CD14-positive monocyte (primary cell): ENCODE measurements at places on chromosomes 4 and X.

GRCh38 chrX:136195247-136195646 lies 47.9 kb downstream of the FHL1 start:
- no peak for DNase-seq
- H3K4me1 ChIP-seq, result peaks cover 30% of the 10 kb centered on the region
- no peak overlapping the region for H3K4me3 ChIP-seq
- no peaks in the 10 kb centered on the region for H3K36me3 ChIP-seq
- H3K27me3 ChIP-seq, result no peaks in the 10 kb centered on the region
- H3K27ac ChIP-seq, result no peak overlapping the region

DNA sequence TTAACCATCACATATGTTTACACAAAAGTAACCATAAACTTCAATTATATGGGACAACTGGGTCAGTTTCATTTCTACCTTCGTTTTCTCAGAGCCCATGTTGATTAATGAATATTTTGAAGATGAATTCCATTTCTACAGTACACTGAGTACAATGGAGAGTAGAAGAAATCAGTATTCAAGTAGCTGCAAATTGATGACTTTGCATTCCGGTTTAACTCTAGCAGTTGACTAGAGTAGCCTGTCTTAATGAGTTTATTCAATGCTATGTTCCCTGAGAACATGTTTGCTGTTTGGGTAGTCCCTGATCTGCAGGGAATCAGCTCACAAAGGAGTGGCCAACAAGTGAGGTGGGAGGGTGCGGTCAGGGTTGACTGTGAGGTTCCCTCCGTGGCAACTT lies 168.3 kb downstream of the TRIML1 start:
- no peaks in the 10 kb centered on the region for H3K4me1 ChIP-seq
- no peak overlapping the region for H3K27ac ChIP-seq
- H3K4me3 ChIP-seq, result no peak overlapping the region
- no peak for DNase-seq
- no peaks in the 10 kb centered on the region for H3K27me3 ChIP-seq

DNA sequence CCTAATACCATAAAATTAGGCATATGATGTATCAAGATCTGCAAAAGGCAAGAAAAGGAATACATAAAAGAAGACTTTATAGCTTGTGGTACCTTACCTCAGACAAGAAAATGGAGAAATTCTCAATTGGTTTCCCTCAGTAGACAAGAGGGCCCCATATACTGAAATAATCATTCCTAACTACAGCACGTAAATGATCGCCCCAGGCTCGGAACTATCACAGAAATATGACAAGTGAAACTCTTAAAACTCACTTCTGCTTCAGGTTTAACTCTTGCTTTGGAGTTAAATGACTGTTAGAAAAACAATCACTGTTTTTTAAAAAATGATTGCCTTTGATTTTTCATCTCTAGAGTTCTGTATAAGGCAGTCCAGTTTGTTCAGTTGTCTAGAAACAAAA lies 38.6 kb upstream of the NAP1L5 start:
- no peak overlapping the region for H3K27ac ChIP-seq
- no peaks in the 10 kb centered on the region for H3K27me3 ChIP-seq
- peaks cover 76% of the 10 kb centered on the region for H3K36me3 ChIP-seq
- no peaks in the 10 kb centered on the region for H3K4me1 ChIP-seq

- DNase-seq, result no peak
- H3K36me3 ChIP-seq, result no peaks in the 10 kb centered on the region
- H3K27ac ChIP-seq, result no peak overlapping the region
These were observed 97.8 kb downstream of the SYTL5 start for GRCh38 chrX:38103857-38104812.
